ENCODE measurements at places on chromosomes 5 and 9.

DNA sequence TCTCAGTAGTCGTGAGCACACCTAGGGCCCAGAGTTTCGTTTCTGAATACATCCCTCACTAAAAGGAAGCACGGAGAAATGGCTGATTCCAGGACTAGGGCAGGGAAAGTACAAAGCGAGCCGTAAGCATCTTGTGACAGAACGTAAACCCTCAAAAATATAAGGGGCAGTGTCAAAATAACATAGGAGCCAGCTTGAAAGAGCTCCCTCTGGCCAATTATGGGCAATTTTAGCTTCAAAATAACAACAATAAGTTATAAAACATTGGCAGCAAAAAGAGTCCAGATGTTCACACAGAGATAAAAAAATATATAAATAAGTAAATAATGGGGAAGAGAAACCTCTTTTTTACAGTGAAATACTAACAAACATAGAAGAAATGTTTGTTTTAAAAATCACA is 18.5 kb upstream of the GLIS3 start:
- no peak for DNase-seq

GRCh38 chr5:57386958-57387357 is 95.7 kb downstream of the ACTBL2 start:
- DNase-seq: no peak

DNA sequence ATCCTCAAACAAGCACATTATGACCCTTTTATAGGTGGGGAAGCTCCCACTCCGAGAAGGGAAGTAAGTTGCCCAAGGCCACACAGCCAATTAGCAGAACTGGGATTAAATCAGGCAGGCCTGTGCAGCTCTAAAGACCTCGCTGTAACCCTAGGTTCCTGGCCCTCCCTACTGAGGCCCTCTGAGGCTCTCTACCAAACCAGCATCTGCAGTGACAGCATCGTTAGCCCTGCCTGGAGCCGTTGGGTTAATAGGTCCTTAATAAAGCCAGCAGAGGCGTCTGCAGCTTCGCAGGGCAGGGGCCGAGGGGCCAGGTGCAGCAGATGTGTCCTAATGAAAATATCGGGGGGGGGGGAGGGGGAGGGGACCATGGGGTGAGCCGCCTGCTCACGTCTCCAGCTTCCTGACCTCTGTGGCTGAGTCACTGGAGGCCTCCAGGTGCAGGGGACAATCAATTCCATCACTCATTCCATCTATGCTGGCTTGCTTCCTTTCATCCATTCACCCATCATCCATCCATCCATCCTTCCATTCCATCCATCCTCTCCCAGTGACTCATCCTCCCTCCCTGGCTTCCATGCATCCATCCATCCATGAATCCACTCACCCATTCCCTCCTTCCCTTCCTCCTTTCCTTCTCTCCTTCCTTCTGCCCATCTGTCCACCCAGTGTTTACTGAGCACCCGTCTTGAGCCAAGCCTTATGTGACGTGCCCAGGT is 203.9 kb downstream of the C9orf50 start:
- no peak for DNase-seq

GRCh38 chr5:131505237-131505908 is 129.7 kb downstream of the RAPGEF6 start:
- no peak for DNase-seq

GRCh38 chr5:53059281-53059680 is 50.3 kb downstream of the MOCS2 start:
- DNase-seq: no peak

DNA sequence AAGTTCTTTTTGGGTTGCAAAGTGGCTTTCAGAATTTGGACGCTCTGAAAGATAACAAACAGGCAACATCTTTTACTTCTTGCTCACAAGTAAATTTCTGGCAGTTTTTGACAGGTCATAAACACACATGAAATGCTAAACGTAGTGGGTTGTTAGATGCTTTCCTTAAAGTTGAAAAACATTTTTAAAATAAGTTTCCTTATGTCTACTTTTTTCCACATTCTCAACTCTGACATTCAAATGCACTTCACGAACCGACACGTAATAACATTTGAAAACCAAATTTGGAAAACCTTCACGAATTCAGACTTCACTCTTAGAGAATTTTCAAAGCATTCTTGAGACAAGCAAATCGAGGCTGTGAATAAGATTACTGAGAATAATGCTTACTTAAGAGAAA is 26.9 kb downstream of the MTX3 start:
- no peak for DNase-seq

DNA sequence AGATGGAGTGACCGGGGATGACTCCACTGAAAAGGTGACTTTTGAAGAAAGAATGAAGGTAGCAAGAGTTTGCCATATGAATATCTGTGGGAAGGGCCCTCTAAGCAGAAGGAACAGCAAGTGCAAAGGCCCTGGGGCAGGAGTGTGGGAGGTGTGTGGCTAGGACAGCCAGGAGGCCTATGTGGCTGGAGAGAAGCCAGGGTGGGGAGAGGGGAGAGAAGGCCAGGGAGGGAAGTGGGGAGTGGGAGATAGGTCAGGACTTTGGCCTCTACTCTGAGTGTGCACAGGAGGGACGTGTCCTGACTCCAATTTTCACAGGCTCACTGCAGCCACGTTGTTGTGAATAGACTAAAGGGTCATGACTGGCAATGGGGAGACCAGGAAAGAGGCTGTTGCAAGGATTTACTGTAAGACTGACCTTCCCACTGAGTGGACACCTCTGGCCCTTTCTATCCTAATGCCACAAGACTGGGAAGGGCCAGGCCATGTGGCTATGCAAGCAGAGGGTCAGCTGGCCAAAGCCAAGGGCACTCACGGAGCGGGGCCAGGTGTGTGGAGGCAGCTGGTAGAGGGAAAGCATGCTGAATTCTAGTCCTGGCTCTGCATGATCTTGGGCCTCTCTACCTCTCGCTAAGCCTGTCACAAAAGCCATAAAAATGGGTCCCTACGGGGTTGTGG is 172.4 kb downstream of the PAX5 start:
- no peak for DNase-seq

- no peak for DNase-seq
These were observed 14.0 kb downstream of the FAM13B start for GRCh38 chr5:138018849-138019248.

DNA sequence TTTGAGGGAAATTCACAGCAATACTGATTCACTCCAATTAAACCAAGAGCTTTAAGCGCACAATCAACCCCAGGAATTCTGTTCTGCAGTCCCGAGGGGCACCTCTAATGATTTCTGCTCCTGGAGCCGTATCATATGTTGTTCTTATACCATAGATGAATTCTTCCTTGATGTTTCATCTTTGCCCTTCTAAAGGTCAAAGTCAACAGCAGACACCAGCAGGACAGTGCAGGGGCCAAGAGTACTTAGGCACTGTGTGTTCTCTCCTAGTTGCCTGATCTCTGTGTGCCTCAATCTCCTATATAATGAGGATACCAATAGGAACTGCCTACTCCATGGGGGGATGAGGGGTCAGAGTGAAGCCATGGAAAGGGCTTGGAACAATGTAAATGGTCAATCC is 16.5 kb downstream of the EPB41L4B start:
- no peak for DNase-seq

- no peak for DNase-seq
These were observed 27.6 kb downstream of the SGCD start for GRCh38 chr5:156354571-156354970.

DNA sequence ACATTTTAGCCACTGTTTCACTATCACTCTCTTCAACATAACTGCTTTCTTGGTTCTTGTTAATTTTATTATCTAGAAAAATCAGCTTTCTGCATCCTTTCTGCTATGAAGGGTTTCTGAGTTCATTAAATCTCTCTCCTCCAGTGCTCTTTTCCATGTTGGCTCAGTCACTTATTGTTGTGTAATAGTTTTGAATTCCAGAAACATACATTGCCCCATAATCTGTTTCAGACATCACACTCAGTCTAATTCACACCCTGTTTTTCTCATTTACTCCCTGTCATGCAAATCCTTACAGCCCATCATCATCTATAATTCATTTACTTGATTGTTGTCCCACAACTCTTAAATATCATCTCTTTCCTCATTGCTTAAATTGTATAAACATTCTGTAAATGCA is 176.1 kb upstream of the CDH12 start:
- DNase-seq: no peak

DNA sequence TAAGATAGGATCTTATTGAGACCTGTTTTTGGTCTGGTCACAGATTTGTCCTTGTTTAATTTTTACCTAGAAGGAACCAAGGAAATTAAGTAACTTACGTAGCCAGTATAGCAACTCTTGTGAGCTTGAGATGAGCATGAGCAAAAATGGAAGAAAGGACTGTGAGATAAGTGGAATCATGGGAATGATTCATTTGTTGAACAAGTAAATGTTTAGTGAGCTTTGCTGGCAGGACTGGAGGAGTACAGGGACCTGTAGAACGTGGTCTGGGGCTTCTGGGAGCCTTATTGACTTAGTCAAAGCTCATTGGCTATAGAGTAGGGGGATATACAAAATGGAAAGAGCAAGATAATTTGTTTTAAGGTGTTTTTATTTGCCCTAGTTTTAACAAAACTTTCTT is 3.0 kb downstream of the RAD23B start:
- no peak for DNase-seq

- DNase-seq: no peak
These were observed 49.8 kb downstream of the NR6A1 start for GRCh38 chr9:124721109-124721906.

GRCh38 chr9:83623679-83624076 is 735 bp downstream of the IDNK start:
- no peak for DNase-seq

GRCh38 chr5:10337986-10338385 is 15.5 kb upstream of the MARCHF6 start:
- DNase-seq: no peak

DNA sequence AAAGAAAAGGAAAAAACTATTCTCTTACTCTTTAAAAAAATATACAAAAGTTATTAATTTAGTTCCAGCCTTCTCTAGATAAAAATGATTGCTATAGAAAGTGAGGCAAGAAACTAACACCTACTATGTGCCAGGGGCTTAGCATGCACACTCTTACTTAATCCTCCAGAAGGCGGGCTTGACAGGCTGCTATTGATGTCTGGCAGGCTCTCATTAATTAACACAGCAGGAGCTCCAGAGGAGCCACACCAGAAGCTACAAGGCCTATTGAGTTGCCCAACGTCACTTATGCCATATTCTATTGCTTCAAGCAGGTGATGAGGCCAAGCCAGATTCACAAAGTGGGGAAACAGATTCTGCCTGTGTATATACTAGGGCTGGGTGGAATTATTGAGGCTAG is 54.6 kb upstream of the CLINT1 start:
- DNase-seq: no peak

- no peak for DNase-seq
These were observed 208.0 kb upstream of the TRIM32 start for GRCh38 chr9:116479056-116479544.

GRCh38 chr5:86917117-86917579 is 299.4 kb downstream of the COX7C start:
- no peak for DNase-seq

GRCh38 chr9:32748013-32748412 is 35.3 kb upstream of the TMEM215 start:
- no peak for DNase-seq

- DNase-seq: no peak
These were observed 104.1 kb downstream of the DIRAS2 start for GRCh38 chr9:90538566-90538965.

- peak; percentile 3 for DNase-seq
These were observed 79.6 kb downstream of the TLR4 start for GRCh38 chr9:117783828-117784227.

GRCh38 chr5:42301349-42301748 is 121.9 kb upstream of the GHR start:
- no peak for DNase-seq

GRCh38 chr5:103513701-103514100 is 48.9 kb downstream of the NUDT12 start:
- no peak for DNase-seq

- DNase-seq: no peak
These were observed 134.5 kb downstream of the FRMD3 start for GRCh38 chr9:83403527-83404238.

GRCh38 chr5:179319123-179319522 is 26.1 kb downstream of the ADAMTS2 start:
- DNase-seq: no peak

DNA sequence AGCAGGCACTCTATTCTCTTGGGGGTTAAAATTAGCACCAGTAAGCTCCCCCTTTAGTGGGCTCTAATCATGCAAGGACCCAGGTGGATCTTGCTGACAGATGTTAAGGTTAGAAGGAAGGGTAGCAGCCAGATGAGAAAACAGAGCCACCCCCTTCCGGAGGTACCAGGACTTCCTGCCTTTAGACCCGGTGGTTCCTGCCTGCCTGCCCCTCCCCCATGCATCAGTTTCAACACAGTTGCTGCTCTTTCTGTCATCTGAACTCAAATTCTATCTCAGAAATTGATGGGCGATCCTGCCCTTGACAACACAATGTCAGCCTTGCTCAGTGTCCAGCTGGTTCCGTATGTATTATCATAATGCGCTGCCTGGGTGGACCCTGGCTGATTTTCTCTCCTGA is 287.3 kb downstream of the EBF1 start:
- peak; percentile 37 for DNase-seq

DNA sequence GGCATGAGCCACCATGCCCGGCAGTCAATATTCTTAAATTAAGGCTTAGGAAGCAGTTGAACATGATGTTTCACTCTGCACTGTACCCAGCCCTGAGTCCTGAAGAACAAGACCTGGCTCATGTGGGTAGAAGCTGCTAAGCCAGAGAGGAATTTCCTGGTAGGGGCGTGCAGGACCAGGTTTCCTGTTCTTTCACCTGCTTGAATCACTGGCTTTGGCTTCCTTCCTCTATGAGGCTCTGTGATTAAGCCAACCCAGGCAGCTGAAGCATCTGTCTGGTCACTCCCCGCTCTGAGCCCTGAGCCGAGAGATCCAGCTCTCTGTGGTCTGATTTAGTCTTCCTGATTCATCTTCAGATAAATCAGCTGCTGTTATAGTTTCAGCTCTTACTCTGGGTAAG is 29.1 kb downstream of the CFAP77 start:
- DNase-seq: no peak

DNA sequence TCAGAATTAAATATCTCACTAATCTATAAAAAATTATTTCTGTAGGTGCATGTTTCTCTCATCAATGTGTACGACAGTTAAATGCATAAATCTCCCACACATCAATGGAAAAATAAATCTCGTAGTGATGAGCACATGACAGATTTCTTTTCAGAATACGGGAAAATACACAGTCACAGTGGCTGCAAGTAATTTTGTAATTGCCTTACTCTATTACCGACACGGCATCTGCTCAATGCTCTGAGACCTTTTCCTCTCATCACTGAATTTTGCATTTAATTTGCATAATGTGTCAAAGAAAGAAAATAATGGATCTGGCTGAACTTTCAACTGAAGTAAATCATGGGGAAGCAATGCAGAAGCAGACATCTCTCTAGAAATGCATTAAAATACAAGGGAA is 37.2 kb downstream of the PDE4D start:
- DNase-seq: no peak

GRCh38 chr9:89009546-89009840 is 18.2 kb downstream of the S1PR3 start:
- DNase-seq: no peak

GRCh38 chr5:141565826-141566570 is 52.8 kb downstream of the DIAPH1 start:
- no peak for DNase-seq

GRCh38 chr9:99299211-99300102 is 77.4 kb downstream of the SEC61B start:
- no peak for DNase-seq

All from stimulated activated CD4-positive, alpha-beta T cell treated with anti-CD3 and anti-CD28 coated beads, Interleukin-2, amount 100 ng/mL, for 4 hours (primary cell).